GM19239 (cell line): ENCODE measurements at places on chromosomes 1 and 21.

DNA sequence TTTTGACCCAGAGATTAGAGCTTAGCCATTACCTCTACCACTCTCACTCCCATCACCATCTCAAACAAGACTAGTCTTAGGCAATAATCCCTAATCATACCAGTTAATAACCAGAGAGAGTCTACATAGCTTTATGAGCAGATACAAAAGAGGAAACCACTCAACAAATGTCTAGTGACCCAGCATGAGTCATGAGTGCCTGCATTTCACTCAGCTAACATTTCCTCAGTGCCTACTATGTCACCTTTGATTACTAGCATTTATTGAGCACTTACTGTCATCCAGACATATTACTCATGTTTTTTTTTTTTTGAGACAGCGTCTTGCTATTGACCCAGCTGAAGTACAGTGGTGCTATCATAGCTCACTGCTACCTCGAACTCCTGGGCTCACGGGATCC is 35.9 kb upstream of the GALNT2 start:
- no peak for DNase-seq

DNA sequence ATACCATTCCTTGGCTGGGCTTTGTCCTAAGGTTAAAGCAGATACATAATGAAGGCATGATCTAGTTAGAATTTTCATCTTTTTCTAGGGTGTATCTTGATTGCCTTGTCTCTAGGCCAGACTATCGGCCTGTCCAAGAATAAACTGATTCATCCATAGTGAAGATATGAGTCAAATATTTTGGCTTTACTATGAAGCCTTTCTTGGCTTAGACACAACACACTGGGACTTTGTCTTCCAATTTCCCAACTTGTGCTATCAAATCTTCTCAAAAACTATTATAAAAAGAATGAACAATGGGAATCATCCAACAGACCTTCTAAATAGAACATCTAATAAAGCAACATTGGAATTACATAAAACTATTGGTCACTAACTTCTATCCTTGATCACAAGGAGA is 64.8 kb downstream of the WARS2 start:
- no peak for DNase-seq

DNA sequence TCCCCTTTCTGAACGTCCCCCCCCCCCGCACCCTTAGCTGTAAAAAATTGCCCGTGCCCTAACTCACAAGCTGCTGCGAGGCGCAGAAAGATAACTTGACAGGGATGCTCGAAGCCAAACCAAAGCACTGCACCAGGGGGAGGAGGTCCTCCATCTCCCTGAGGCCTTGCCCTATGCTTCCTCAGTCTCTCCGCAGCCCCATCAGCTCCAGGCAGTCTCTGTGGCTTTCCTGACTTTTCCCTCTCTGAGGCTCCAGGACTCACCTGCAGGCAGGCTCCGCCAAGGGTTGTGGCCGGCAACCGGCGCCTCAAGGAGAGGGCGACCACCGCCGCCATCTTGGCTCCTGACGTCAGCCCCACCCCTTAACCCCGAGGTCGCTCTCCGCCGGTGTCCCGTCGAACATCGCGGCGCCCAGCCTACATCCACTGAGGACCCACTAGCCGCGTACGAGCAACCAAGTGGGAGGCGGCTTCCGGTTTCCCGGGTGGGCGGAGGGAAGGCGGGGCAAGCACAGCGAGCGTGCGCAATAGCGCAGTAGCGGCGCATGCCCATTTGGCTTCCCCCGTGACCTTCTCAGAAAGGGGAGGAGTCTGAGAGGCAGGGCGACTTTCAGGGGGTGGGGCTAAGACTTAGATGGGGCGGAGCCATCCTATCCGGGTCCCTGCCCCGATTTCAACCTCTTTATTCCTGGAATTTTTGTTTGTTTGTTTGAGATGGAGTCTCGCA is at the start of gene SDHB:
Gene SDHB, minus strand, starts transcription at position 348 of the 726 bp plus-strand sequence. Its CDS starts 13 bp downstream, at position 335.
- DNase-seq, result peak; percentile 94

DNA sequence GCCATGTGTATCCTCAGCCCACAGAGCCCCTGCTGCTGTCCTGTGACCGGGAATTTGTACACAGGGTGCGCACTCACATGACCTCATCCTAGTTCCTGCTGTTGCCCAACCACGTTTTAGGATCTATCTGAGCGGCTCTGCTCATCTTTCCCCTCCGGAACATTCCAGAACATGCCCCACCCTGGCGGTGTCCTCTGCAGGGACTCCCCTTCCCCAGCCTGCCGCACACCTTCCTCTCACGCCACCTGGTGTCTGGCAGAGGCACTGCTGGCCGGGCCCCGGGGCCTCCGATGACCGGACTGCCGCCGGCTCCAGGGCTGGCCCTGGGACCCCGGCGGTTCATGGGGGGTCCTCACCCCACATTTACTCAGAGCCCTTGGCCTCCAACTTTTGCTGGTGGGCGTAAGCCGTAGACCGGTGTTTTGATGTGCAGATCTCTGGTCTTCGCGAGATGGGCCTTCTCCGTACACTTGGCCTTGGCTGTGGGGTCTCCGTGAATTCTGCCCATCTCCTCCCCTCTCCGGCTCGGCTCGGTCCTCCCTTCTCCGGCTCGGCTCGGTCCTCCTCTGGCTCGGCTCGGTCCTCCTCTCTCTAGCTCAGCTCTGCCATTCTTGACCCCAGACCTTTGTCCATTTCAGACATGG is 29.5 kb downstream of the ARHGEF16 start:
- peak; percentile 65 for DNase-seq

DNA sequence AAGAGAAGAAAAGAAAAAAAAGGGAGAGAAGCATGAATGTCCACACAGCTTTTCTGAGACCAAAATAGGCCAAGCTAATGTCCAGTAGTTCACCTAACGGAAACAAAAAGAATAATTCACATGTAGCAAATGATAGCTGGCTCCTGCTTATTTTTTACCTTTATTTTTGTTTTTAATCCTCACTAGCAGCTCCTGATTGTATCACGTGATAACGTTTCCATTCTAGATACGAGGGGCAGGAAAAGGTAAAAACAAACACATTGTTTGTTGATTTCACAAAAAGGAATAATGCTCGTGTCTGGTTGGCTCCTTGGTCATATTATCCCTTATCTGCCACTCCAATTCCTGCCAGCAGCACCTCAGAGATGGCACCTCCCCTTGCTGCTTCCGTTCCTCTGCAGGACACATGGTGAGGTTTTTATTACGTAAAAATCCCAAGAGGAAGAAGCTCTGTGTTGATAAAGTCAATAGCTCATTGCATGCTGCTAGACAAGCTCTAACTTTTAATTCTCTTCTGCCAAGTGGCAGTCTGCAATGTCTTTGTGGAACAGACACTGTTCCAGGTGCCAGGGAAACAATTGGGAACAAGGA is 201.7 kb downstream of the CRB1 start:
- no peak for DNase-seq

- DNase-seq, result no peak
These were observed 148.4 kb downstream of the GPATCH2 start for GRCh38 chr1:217482356-217483102.
